ENCODE measurements at places on chromosomes 13 and 19.

GRCh38 chr19:16168465-16169081, 4.8 kb downstream of the CIB3 start:
- DNase-seq, result no peak

DNA sequence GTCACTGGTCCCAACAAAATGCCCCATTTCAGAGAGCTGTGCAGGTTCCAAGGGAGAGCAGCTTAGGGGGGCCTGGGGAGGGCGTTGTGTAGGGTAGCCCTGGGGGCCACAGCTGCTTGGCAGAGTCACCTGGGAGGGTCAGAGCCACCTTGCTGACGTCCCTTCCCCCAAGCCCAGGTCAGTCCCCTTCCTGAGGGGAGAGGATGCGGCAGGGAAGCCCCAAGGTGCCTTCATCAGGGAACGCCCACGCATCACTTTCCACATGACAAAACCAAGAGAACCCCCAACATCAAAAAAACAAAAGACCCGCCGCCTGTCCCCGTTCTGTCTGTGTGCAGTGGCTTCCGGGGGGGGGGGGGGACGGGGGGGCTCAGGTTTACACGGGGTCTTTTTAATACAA, 5.3 kb upstream of the UQCR11 start:
- DNase-seq, result no peak

DNA sequence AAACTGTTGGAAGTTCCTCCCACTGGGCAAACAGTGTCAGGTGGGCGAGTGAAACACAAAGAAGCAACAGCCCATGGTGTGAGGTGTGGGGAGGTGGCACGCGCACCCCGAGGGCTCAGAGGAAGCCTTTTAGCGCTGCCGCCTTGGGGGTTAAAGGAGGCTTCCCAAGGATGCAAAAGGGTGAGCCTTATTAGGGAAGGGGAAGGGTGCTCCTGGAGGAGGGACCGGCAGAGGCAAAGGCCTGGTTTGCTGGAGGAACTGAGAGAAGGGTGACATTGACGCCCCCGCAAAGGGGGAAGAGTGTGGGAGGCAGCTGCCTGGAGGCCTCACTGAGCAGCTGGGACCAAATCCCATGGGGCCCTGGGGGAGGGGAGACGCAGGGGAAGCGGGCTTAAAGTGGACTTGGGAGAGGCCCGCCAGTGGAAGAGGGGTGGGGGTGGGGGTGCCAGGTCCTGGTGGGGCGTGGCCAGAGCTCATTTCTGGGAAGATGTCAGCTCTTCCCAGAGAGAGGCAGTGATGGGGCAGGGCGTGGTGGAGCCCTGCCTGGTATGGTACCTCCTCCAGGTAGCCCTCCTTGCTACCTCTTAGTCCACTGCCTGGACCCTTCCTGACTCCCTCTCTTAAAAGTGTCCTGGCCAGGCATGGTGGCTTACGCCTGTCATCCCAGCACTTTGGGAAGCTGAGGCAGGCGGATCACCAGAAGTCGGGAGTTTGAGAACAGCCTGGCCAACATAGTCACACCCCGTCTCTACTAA, 12.0 kb upstream of the FCHO1 start:
- DNase-seq, result no peak

DNA sequence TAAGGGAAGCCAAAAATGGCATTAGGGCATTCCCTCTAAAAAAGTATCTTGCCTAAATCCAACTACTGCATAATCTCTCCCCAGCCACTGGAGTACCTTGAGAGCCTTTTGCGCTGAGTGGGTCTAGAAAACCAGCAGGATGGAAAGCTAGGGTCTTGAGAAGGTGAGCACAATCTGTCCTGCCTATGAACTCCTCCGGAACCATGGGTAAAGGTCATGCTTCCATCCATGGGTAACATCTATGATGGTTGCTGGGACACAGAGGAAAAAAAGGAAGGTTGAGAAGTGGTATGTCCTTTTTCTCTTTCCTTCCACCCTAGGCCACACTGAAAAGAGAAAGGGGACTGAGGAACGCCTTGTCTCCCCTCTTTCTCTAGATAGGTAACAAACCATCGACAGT, 52.4 kb downstream of the ZNF676 start:
- no peak for DNase-seq

GRCh38 chr13:66234159-66234558, 996.0 kb downstream of the PCDH9 start:
- DNase-seq, result no peak

DNA sequence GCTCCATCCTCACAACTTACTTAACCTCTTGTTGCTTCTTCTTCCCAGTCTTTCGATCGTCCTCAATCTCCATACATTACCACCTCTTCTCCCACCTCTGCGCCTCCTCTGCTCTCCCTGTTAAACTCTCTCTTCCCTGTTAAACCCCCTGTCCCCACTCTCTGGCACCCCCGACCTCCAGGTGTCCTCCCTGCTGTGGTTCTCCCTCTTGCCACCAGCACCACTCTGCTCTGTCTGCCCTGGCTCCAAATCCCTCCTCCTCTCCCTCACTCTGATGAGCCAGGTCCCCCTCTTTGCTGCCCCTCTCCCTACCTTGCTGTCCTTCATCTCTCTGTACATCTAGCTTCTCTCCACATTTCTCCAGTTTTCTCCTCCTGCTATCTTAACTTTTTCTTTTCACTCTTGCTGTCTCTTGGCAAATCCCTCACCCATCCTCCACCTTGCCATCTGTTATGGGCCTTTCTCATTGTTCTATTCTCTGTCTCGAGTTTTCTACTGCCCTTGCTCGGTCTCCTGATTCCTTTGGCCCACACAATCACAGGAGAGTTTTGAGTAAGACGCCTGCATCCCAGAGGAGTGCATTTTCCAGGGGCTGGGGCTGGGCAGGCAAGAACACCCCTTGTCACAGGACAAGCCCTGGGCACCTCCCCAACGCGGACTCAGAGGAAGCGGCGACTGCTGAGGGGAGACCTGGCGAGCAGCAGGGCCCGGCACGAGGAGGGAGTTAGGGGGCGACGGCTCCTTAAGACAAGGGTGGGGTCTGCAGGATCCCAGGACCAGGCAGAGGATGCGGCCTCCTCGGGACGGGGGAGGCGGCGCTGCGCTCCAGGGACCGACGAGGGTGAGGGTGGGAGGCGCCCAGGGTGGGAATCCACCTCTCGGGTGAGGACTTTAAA, 21.4 kb upstream of the ERVV-1 start:
- DNase-seq, result peak; percentile 72

DNA sequence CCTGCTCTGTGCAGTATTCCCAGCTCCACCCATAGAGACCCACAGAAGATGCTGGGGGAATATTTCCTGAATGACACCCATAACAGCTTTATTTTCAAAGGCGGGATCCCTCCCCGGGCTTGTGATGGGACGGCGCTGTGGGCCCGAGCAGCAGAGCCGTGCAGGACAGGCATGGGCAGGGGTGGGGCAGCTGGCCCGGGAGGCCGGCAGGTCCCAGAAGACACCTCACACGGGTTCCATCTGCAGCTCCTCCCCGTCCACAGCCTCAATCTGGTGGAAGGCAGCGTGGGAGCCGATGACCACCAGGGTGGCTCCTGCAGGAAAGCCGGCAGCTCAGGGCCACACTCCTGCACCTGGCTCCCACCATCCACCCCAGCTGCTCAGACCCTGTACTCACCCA, 2.5 kb downstream of the RABAC1 start:
- DNase-seq, result no peak

DNA sequence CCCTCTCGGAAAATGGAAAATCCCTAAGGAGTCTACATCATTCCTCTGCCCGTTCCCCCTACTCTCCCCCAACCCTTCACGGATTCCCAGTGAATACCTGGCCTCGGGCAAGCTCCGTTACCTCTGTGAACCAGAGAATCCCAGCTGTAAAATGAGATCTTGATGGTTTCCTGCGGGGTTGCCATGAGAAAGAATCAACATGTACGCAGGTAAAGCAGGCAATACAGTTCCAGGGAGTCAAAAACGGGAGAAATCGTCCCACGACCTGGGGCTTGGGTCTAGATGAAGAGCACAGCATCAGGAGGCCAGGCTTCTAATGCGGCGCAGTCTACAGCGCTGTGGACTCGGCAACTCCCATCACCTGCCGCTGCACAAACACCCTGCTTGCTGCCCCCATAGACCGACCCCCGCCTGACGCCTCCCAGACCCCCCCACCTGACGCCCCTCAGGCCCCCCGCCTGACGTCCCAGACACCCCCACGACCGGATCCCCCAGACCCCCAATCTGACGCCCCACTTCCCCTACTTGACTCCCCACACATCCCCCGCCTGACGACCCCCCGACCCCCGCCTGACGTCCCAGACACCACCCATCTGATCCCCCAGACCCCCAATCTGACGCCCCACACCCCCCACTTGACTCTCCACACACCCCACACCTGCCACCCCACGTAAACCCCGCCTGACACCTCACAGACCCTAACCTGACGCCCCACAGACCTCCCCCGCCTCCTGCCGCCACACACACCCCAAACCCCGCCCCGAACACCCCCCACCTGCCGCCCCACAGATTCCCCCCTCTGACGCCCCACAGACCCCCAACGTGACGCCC, 680 bp downstream of the LIG4 start:
- peak; percentile 75 for DNase-seq

GRCh38 chr13:112525356-112525945, 62.5 kb downstream of the TUBGCP3 start:
- DNase-seq, result no peak

GRCh38 chr13:36207672-36208071, 6.7 kb downstream of the SOHLH2 start:
- DNase-seq, result no peak
